NCI-H1930 (cell line): ENCODE measurements at places on chromosomes 1 and 21.

DNA sequence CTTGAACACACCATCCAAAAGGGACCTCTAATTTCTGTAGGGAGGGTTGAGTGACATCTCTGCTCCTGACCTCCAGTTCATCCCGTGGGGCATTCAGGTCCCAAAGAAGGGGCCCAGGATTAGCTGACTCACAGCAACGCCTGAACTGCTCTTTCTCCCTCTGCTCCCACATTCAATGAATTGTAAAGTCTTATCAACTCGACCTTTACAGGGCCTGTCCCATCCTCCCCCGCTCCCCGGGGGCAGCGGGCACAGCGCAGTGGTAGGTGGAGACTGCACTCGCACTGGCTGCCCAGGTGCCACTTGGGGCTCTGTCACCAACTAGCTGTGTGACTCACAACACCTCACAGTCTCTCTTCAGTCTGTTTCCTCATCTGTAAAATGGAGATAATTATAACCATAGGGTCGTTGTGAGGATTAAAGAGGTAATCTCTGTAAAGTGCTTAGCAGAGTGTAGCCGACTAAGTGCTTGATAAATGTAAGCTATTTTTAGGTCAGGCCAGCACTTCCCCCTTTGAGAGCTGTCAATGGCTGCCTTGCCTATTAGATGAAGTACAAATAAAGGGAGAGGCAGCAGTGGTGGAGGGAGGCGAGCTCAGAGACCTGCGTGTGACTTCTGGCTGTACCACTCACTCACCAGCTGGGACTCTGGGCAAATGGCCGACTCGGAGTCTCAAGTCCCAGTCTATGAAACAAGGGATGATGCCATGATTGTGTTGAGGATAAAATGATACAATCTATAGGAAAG is 637 bp upstream of the MYBPHL start:
- no peak for DNase-seq

- no peak for DNase-seq
Observed at GRCh38 chr1:50048791-50049190, 25.0 kb upstream of the AGBL4 start.

DNA sequence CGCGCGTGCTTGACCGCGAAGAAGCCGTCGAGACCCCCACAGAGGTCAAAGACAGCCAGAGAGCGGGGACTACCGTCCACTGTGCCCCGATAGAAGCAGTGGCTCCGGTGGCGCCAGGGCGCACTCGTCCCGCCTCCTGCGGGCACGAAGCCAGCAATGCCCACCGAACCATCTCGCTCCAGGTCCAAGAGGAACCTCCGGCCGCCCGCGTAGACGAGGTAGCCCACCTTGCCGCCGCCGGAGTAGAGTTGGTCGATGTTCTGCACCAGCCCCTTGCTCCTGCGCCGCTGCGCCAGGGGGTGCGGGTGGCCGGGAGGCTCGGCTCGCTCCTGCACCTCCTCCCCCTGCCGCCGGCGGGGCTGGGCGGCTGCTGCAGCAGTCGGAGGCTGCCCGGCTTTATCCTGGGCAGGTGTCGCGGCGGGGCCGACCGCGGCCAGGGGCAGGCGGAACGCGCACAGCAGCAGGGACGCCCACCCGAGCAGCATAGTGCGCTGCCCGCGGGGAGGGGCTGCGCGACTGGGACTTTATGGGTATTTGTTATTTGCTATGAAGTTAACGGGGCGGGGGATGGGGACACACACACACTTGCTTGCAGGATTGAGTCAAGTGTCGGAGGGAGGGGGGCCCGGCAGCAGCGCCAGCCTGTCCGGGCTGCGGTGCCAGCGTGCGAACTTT is 844 bp downstream of the ADAMTS5 start:
- DNase-seq = peak; percentile 5

- DNase-seq = no peak
Observed at GRCh38 chr1:227758366-227758765, 23.1 kb downstream of the SNAP47 start.

DNA sequence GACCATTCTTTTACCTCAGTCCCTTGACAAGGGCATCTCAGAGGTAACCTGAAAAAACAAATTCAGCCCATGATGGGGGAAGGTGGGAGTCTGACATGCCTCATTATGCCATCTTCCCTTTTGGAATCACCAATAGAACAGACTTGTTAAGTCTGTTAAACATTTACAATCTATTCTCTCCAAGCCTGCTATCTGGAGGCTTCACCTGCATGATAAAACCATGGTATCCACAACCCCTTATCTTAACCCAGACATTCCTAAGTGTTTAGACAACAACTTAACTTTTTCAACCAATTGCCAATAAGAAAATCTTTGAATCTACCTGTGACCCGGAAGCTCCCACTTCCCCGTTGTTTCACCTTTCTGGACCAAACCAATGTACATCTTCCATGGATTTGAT is 233.0 kb upstream of the CACYBP start:
- no peak for DNase-seq

DNA sequence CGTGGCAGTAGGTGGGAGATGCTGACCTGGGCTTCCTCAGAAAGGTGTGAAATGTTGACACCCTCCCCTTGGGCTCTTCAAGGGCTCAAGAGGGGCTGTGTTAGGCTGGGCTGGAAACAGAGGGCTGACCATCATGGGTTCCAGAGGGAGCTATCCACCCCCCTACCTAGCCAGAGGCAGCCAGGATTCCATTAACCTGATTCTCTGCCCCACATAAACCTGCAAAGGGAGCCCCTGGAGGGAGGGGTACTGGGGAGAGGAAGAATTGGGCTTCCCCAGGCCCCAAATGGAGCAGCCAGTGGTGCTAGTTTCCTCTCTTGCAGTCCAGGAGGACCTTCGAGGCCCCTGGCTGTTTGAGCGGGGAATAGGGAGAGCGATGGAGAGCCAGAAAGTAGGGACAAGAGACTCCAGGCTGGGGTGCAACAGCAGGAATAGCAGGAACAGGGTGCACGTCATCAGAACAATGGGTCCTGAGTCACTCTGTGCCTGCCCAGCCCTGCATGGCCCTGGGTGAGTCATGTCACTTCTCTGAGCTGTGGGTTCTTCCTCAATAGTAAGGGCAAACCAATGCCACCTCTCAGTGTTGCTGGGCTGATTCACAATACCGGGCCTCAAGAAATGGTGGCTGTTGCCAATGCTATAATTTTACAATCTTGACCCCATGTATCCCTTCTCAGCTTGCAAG is 121.2 kb downstream of the EPHB2 start:
- no peak for DNase-seq

DNA sequence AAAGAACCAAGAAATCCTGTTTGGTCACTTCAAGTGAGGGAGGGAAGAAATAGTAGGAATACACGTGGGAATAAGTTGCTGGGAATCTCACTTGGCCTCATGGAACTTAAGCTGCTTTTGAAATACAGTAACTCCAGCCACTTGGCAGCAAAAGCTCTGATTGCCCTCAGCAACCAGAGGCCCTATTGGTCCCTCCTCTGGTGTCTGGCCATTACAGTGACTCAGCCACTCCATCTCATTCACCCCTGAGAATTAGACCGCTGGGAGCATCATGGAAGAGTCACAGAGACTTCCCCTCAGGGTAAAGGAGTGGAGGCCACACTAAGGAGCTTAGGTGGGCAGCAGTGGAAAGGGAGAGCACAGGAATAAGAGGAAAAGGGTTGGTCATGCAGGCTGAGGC is 99.6 kb downstream of the ELAVL4 start:
- no peak for DNase-seq

DNA sequence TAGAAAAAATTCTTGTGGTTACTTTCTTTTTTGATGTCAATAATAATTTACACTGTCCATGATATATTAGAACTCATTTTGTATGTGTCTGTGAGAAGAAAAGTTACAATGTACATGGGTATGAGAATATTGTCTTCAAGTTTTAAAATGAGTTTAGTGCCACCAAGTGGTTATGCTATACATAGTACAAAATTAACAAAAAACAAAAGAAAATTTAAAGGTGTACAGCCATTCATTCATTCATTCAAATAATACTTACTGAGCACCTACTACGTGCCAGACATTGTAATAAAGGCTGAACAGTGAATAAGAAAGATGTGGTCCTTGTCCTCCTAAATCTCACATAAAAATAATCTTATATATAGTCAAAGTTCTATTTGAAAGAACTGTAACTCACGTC is 27.7 kb downstream of the UCHL5 start:
- no peak for DNase-seq

DNA sequence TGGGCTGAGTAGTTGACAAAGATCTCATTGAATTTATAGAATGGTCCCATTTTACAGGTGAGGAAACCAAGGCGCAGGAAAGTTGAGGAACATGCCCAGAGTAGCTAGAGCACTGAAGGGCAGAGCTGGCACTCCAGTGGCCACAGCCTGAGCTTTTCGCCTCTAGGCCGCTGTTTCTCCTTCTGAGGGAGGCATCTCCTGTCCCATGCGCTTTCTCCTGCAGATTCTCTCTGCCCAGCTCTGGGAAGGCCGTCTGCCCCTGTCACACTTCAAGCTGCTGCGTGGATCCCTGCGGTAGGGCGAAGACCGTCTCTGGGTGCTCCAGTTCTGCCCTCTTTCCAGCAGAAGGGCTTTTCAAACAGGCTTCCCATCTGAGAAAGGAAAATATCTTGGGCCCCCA is 159.9 kb downstream of the ACTL8 start:
- no peak for DNase-seq

DNA sequence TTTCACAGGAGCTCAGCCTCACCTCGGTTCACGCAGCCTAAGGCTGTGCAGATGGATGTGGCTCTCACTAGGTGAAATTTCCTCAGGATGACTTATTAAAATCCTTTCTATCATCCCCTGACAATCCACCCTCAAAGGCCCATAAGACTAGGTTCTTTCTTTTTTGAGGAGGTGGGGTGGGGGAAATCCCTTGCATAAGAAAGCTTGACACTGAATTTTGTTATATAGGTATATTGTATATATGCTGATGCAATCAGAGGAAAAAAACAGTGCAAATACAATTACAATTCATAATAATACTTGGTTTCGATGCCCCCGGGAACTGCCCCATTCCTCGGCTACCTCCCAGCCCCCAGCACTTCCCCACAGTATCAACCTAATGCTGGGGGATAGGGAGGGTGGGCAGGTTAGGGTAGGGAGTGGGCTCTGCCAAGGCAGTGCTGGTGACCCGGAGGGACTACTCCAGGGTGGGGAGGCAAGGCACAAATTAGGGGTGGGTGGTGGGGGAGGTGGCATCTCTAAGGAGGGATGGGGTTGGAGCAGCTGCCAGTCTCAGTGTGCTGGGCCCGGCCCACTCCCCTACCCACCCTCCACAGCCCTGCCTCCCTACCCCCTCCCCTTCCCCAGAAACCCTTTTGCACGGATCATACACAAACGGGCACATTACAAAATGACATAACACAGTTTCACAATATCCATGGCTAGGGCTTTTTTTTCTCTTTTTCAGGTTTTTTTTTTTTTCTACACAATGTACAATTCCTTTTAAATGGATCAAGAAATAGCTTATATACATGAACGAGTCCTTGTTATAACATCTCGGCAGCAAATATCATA is 30.9 kb downstream of the SLC27A3 start:
- no peak for DNase-seq

GRCh38 chr1:45543581-45544417 is 6.8 kb upstream of the AKR1A1 start:
- no peak for DNase-seq

GRCh38 chr1:217090060-217090911 is 367.1 kb upstream of the ESRRG start:
- DNase-seq = no peak

DNA sequence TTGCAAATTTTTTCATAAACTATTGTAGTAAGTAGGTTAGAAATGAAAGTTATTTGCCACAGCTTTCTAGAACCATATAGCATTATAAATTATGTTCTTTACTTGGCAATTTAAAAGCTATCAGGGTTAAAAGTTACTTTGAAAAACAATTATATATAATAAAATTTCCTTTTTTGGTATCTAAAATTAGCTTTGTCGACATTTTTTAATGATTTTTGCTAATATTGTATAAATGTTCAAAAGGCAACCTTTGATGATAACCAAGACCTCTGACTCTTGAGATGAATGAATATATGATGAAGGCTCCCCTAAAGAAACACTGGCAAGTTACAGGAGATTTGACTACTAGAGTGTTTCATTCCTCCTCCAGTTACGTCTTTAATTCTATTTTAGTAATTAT is 121.2 kb downstream of the CDC42BPA start:
- DNase-seq = no peak

- DNase-seq = no peak
Observed at GRCh38 chr1:29392486-29393450, 156.4 kb downstream of the PTPRU start.

GRCh38 chr1:171636141-171636540 is 14.1 kb downstream of the MYOCOS start:
- DNase-seq = no peak

DNA sequence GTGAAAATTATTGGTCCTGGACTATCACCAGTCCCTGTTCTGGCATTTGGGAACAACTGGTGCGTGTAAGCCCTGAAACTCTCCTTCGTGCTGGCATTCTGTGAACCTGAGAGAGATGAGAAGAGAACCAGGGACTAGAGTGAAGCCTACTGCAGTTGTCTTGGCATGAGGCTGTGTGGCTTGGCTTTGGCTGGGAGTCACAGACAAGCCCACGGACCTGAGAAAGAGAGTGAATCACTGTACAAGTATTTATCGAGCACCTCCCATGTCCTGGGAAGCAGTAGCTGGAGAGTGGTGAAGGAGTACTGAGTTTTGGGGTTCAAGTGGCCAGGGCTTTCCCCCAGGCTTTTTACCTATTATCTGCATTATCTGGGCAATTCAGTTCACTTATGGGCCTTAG is 63.3 kb downstream of the FGGY start:
- DNase-seq = no peak

- no peak for DNase-seq
Observed at GRCh38 chr1:248737457-248737856, 18.1 kb downstream of the LYPD8 start.

- DNase-seq = no peak
Observed at GRCh38 chr1:234837713-234838112, 227.7 kb upstream of the IRF2BP2 start.

GRCh38 chr1:115466433-115466832 is 128.4 kb upstream of the NGF start:
- no peak for DNase-seq

- no peak for DNase-seq
Observed at GRCh38 chr1:53043271-53043670, 18.7 kb upstream of the PODN start.

- DNase-seq = no peak
Observed at GRCh38 chr1:166924823-166925541, 48.9 kb upstream of the TADA1 start.

DNA sequence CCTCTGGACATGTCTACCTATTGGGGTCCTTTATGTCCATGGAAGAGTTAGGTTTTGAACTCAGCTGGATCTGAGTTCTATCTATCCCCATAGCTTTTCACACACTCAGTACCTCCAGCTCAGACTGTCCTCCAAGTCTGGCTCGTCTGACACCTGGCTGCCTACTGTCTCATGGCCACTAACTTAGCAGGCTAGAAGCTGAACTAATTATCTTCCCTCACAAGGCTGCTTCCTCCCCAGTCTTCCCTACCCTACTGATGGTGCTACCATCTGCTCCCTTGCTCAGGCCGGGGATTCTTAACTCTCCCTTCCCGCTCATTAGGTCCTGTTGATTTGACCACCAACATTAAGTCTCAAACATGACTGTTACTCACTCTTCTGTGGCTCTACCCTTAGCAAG is 13.4 kb downstream of the VANGL2 start:
- DNase-seq = no peak
